ENCODE measurements at places on chromosomes 16 and 17.
A peak's percentile ranks its signal among the peaks of the same experiment; 100 is the strongest.

DNA sequence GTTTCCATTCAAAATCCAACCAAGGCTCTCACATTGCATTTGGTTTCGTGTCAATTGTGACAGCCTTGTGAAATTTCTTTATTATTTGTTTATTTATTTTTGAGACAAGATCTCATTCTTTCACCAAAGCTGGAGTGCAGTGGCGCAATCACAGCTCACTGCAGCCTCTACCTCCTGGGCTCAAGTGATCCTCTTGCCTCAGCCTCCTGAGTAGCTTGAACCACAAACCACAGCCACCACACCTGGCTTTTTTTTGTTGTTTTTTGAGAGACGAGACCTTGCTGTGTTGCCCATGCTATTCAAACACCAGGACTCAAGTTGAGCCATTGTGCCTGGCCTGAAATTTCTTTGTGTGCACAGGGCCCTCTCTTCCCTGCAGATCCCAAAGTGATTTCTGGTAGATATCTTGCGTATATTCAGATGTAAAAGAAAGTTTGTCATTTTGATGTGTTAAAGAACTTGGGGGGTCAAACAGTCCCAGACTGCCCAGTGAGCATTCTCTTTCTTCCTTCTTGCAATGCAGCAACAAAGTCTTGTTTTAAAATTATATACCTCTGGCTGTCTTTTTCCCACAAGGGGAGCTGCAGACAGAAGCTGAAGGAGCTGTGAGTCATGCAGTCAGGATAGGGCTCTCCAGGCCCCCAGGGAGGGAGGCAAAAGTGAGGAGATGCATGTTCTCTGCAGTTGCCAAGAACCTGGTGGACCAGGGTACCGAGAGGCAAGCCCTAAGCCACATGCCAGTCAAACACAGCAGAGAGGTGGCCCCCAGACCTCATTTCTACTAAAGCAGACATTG, 15.5 kb upstream of the USP22 start:
- no peak for DNase-seq

DNA sequence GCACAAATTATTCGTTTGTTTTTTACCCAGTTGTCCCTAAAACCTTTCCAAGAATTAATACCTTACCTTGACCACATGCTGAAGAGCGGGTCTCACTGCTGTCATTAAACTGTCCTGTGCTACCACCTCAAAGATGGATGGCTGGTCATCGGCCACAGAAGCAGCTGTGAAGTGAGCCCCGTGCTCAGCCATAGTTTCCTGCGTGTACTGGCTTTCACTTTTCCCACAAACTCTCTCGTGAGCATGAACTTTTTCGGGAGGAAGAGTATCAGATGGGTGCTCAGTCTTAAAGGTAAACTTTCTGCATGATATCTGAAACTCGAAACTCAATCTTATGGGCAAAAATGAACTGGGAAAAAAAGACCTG, 558 bp downstream of the PEX12 start:
- DNase-seq: no peak

- DNase-seq: peak; percentile 88
These were observed 709 bp upstream of the ENO3 start for GRCh38 chr17:4950075-4950745.

DNA sequence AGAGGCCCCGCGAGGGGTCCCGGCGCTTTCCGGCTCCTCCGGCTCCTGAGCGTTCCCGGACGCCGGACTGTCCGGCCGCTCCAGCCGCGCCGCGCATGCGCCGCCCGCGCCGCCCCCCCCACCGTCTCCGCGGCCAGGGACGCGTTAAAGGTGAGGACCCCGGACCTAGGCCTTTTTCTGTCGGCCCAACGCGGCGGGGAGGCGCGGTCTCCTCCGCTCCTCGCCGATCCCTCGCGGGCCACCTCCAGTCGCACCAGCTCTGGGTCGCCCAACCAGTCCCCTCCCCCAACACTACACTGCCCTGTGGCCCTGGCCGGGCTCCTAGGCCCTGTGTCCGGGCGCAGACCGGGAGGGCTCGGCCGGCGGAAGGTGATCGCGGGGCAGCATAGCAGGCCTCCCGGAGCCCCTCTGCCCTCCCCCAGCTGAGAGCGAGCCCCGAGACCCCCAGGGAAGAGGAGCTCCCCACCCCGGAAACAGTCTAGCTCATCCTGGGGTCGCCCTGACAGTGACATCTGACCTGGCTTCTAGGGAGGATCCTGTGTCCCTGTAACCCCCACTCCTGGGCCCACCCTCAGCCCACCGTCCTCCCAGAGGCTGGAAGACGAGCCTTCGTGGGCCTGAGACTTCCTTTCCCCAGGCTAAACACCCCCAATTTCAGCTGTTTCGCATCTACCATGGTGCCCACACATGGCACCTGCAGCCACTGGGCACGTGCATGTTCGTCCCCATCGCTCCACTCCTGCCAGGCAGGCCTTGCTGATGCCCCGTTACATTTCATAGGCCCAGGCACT, 14.7 kb upstream of the BCAR1 start:
- DNase-seq: no peak

GRCh38 chr17:3827124-3827773, 18.8 kb downstream of the NCBP3 start:
- DNase-seq: no peak

DNA sequence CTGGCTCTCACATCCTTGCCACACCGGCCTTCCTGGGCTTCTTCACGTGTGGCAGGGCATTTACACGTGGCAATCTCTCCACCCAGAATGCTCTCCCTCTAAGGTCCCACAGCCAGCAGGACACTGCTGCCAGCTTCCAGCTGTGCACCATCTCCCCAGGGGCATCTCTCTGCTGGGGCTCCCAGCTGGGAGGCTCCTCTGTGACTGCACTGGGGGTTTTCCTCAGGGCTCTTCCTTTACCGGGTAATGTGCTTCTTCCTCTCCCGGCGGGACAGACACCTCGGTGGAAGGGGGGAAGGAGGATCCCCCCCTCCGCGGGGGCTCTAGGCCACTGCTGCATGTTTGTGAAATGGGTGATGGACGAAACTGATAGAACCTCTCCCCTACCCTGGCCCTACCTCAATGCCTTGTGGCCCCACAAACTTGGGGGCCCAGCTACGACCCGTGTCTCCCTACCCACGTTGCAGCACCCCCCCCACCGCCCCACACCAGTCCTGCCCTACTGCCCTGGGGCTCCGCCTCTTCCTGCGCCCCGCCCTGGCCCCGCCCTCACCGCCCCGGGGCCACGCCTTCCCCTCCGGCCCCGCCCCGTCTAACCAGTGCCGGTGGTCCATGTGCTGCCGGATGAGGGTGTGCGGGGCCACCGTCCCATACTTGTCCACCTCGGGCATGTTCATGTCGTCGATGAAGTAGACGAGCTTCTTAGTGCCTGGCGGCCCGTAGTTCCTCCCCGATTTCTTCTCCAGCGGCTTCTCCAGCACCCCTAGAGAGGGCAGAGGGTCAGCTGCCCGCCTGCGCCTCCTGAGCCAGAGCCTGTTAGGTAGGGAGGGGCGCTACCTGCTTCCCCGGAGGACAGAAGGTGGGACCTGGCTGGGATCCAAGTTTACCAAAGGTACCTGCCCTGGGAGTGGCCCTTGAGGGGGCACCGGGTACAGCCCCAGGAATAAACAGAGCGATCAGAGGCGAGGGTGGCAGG, 92.6 kb downstream of the DNAH17 start:
- DNase-seq: no peak

DNA sequence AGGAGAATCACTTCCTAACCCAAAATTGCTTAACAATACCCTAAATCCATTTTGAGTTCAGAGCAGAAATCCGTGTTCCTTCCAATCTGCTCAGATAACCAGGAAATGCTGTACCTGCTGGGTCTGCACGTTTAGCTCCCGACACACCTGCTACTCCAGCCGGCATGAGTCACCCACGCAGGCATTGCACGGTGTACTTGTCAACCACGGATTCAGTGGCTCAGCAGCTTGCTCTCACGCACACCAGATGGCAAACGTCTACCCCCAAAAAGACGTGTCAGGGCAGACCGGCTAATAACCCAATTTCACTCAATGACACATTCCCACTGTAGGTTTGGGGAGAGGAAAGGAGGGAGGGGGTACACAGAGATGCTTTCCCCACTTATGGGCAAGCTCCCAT, 468.1 kb downstream of the SOX9 start:
- DNase-seq: no peak

- peak; percentile 59 for DNase-seq
These were observed 9.3 kb downstream of the ADCY7 start for GRCh38 chr16:50275428-50276325.

Measured in cardiac septum (tissue), 1 donor.